ENCODE measurements at places on chromosomes 3 and 15.

DNA sequence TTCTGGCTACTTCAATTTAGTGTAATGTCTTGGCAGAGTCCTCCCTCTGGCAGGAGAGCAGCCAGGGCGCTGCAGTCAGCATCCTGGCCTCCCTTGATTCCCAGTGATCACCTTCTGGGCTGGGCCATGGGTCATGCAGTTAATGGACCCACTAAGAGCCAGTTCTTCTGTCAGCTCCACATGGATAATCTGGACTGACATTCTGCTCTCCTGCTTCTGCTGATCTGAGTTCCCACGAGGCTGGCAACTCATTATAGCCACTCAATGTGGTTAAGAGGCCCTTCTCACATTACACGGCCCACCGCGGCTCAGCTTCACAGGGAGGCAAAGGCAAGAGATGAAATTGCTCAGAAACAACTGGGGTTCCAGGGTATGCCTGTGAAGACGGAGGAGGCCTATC, 94.0 kb downstream of the WDR76 start:
- DNase-seq = peak; percentile 61

GRCh38 chr3:152202976-152203626, 65.6 kb upstream of the MBNL1 start:
- DNase-seq = no peak

GRCh38 chr3:55183201-55183600, 255.3 kb upstream of the LRTM1 start:
- no peak for DNase-seq

GRCh38 chr3:87047852-87048251, 56.9 kb upstream of the VGLL3 start:
- DNase-seq = no peak

DNA sequence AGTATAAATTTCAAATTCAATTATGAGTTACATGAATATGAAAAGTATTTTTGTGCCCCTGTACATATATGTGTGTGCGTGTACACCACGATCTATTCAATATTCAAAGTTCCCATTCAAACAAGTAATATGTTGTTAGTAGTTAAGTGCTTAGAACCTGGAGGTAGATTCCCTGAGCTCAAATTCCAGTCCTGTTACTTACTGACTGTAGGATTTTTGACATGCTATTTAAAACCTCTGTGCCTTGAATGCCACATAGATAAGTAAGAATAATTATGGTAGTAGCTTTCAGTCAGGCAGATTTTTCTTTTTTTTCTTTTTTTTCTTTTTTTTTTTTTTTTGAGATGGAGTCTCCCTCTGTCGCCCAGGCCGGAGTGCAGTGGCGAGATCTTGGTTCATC, 53.3 kb upstream of the CMSS1 start:
- no peak for DNase-seq

GRCh38 chr15:82398785-82399184, 30.8 kb upstream of the GOLGA6L9 start:
- DNase-seq = no peak

DNA sequence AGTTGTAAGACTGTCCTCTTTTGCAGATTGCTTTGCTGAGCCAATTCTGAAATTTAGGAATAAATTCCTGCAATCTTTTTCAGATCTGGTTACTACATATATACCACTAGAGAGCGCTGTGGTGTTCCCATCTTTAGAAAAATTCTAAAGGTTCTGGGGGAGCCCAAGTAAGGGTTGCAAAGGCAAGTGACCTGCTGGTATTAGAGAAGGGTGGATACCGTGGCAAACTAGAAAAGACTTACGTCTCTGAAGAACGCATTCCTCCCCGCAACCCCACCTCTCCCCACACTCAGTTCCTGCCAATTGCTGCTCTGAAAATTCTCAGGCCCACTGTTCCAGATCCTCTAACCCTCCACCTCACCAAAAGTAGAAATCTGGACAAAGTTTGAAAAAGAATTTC, 48.5 kb downstream of the EFHB start:
- DNase-seq = no peak

- DNase-seq = no peak
Measured at GRCh38 chr3:153257673-153258351, 95.8 kb downstream of the RAP2B start.
